Naive thymus-derived CD4-positive, alpha-beta T cell (primary cell): ENCODE measurements at places on chromosomes 2 and 18.

- no peak for DNase-seq
Observed at GRCh38 chr18:65938592-65939372, 188.0 kb downstream of the CDH7 start.

GRCh38 chr2:199979832-199980628, 24.6 kb downstream of the MAIP1 start:
- peak; percentile 77 for DNase-seq

DNA sequence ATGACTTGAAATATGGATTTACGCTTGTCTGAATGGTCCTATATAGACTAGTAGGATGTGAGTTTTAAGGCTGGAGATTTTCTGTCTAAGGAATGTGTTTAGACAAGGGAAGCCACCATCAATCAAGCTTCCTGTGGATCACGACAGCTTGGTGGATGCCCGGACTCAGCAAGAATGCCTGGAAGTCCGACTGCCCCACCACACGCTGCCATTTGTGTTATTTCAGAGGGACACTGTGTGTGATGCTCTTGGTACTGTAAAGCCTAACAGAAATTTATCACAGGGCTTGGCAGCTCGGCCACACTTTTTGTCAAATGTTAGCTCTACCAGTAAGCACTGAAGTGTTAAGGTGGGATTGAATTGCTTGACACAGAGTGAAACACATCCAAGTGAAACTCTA, 127.1 kb upstream of the CDH7 start:
- DNase-seq: no peak

DNA sequence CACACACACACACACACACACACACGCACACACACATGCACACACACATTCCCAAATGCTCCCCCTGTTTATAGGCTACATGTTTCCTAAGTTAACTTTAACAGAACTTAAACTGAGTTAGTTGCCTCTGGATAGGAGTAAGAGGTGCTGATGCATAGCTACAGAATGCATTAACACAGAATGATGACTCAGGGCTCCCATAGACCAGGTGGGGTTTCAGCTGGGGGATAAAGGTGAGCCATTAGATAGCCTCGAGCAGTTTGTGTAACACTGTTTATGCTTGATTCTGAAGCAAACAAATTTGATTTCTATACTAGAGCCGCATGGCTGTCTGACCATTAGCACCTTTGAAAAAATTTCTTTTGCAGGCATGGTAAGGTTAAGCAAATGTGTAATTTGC, 741.0 kb downstream of the PLCL1 start:
- DNase-seq: no peak

DNA sequence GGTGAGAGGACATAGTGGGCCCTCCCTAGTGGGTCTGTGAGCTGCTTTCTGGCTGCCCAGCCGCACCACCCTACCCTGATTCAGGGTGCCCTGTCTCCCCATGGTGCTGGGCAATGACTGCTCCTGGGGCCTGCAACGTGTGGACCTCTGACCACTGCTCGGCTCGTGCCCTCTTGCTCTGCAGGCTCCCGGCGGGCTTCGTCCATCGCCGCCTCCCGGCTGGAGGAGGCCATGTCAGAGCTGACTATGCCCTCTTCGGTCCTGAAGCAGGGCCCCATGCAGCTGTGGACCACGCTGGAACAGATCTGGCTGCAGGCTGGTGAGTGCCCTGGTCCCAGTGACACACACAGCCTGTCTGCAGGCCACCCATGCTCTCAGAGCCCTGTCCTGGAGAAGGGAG, 103.5 kb downstream of the STPG4 start:
- no peak for DNase-seq

GRCh38 chr2:57497489-57498096, 549.0 kb upstream of the VRK2 start:
- DNase-seq: no peak

DNA sequence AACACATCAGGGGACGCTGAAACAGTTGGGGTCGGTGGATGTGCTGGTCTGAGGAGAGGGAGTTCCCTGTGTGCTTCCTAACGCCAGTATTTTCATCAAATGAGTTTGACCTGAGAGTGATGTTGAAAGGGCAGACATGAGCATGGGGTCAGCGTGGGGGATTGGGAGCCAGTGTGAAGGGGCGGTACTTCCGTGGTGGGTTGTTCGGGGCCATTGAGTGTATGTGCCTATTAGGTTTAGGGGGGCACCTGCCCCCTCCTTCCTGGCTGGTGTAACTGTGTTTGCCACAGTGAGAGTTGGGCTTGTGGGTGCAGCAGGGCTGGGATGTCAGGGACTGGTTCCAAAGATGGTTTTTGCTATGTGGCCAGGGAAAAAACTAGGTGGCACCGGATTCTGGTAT, 24.4 kb downstream of the SPEG start:
- DNase-seq: no peak

DNA sequence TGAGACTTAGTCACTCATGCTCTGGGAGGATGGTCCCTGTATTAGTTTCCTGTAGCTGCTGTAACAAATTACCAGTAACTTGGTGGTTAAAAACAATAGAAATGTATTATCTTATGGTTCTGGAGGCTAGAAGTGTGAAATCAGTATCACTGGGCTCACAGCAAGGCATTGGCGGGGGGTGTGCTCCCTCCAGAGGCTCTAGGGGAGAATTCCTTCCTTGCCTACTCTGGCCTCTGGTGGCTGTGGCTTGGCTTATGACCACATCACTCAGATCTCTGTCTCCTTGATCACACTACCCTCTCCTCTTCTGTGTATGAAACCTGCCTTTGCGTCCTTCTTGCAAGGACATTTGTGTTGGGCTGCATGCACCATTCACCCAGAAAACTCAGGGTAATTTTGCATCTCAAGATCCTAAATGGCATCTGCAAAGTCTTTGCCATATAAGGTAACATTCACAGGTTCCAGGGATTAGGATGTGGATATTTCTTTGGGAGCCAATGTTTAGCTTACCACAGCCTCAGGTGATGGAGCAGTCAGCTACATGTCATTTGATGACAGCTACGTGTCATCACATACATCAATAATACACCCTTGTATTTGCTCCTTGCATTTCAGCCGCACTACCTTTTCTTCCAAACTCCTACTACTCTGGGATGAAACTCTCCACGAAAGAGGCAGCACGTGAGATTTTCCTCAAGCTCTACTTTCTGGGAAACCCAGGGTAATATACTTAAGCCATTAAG, 49.6 kb upstream of the POU3F3 start:
- DNase-seq: no peak

- no peak for DNase-seq
Observed at GRCh38 chr18:50816419-50817166, 3.2 kb downstream of the MRO start.

- DNase-seq: no peak
Observed at GRCh38 chr2:200702646-200703118, 109.0 kb upstream of the BZW1 start.

DNA sequence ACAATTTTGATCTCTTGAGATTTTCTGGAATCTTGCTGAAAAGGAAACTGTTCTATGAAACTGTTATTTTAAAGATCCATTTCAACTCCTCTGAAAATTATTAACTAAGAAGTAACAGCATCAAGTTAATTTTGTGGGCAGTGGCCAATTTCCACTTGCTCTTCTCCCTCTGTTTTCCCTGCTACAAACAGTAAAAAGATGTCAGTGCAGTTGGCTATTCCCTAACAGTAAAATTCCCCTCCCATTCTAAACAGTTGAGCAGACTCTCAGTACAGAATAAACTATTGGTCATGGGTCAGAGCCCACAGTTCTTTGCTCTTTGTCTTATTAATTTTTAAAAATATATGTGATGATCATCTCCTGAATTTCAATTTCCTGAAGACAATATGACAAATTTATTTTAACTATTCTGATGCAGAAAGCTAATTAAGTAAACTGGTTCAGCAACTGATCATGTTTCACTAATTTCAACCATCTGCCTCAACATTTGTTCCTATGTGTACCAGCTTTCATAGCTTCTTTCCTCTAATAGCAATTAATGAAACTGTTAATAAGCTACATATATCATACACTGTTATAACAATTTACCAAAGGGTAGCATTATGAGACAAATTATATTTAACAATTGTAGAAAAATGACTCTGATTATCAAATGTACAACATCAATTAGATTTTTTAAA, 41.1 kb upstream of the GALNT5 start:
- no peak for DNase-seq

- DNase-seq: peak; percentile 83
Observed at GRCh38 chr18:9091066-9091476, 11.4 kb upstream of the NDUFV2 start.

GRCh38 chr2:224778474-224778877, 62.3 kb upstream of the CCDC195 start:
- DNase-seq: peak; percentile 37

DNA sequence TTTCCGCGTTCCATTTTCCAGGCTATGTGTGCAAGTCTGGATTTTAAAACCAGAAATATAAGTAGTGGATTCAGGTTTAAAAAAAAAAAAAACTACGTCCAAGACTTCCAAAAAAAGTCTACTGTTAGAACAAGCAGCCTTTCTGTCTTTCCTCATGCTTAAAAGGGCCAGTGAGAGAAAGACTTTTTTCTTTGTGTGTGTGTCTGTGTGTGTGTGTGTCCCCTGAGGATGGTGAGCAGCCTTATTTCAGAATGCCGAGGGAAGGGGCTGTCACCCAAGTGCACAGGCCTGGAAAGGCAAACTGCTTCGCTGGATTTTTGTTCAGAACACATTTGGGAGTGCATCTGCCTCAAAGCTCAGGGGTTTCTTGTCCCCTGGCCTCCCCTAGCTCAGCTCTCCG, 98.8 kb downstream of the ZBTB7C start:
- no peak for DNase-seq
